Sciatic nerve (tissue), 2 donors: ENCODE measurements at places on chromosomes 4 and X. TPM values are rescaled to one million over a fixed set of nuclear protein-coding genes. Genes with fewer than 3 reads are reported as not detected.

The NDST3 gene
- 0.89 TPM for total RNA-seq

The HMX1 gene
- total RNA-seq, result not detected

The CT55 gene
- not detected for total RNA-seq

The NPY1R gene
- total RNA-seq, result 4.3 TPM

The CT45A7 gene
- not detected for total RNA-seq

The CTAG2 gene
- total RNA-seq, result not detected

The SPARCL1 gene
- 441 TPM for total RNA-seq

The FAM53A gene
- 1.9 TPM for total RNA-seq

The OPHN1 gene
- 19.6 TPM for total RNA-seq

The PLXNB3 gene
- total RNA-seq, result 73.1 TPM

The AGTR2 gene
- total RNA-seq, result not detected
